ENCODE measurements at places on chromosomes 1 and 21.

- no peak for DNase-seq
Measured at GRCh38 chr1:15249081-15249480, 2.1 kb downstream of the FHAD1 start.

DNA sequence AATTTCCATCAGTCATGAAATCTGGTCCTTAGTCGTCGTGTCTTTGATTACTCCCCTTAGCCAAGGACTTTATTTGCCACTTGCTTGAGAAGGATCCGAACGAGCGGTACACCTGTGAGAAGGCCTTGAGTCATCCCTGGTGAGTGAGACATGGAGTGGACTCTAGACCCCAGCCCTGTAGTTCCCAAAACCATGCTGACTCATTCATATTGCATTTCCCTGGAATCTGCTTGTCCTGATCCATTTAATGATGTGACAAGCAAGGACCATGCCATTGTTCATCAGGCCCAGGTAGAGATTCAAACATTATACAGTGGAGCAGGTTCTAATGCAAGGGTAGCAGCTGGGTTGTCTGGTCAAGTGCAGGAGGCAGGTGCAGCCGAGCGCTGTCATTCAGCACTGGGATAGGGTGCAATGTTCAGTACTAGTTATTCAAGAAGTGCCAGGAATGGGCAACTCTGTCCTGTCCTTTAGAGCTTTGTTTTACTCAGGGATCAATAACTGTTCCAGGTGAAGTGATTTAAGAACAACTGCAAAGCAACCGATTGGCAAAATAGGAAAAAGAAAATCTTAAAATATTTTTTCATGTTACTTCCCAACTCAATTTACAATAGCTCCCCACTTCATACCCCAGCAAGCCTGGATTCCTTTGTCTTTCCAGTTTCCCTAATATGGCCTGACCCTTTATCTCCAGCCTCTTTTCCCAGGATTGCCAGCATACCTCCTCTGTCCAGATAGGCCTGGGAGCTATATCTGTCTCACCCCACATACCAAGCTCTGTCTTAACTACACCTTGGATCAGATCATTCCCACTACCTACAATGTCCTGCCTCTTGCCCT lies 26.5 kb downstream of the CAMK1G start:
- no peak for DNase-seq

DNA sequence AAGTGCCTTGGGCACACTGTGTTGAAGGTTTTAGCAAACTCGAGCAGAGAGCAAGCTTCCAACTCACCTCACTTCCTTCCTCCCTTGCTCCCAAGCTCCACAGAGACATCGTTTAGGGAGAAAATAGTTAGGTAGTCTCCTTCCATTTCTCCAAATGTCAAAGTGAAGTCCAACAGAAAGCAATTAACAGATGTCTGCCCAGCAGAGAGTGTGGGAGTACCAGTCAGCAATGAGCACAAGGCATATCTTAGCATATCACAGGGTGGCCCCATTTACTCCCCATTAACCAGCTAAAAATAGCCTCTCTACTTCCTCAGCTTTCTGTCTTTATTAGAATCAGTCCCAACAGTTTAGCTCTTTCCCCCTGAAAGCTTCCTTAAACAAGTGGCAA lies 334.2 kb upstream of the CAMK1G start:
- no peak for DNase-seq

- no peak for DNase-seq
Measured at GRCh38 chr1:225467193-225468020, 39.6 kb upstream of the LBR start.

DNA sequence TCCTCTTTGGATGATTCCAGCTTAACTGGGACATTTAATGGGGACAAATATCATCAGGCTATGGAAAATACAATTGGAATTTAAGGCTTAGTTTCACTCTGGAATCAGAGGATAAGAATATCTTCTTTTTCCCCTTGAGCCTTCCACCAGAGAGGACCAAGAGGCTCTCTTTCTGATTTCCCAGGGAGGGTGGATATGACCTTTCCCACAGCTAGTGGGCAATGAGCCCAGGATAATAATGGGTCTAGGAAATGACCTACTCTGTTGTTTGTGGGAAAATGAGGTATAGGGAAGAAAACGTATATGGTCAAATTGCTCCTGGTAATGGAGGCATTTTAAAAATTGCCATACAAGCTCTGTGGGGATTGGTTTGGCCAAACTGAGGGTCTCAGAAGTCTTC lies 1.9 kb downstream of the OR6Y1 start:
- DNase-seq, result no peak

- DNase-seq, result no peak
Measured at GRCh38 chr1:37169743-37170275, 135.5 kb upstream of the GRIK3 start.

GRCh38 chr1:19203440-19203839 lies 6.6 kb downstream of the UBR4 start:
- DNase-seq, result peak; percentile 41

DNA sequence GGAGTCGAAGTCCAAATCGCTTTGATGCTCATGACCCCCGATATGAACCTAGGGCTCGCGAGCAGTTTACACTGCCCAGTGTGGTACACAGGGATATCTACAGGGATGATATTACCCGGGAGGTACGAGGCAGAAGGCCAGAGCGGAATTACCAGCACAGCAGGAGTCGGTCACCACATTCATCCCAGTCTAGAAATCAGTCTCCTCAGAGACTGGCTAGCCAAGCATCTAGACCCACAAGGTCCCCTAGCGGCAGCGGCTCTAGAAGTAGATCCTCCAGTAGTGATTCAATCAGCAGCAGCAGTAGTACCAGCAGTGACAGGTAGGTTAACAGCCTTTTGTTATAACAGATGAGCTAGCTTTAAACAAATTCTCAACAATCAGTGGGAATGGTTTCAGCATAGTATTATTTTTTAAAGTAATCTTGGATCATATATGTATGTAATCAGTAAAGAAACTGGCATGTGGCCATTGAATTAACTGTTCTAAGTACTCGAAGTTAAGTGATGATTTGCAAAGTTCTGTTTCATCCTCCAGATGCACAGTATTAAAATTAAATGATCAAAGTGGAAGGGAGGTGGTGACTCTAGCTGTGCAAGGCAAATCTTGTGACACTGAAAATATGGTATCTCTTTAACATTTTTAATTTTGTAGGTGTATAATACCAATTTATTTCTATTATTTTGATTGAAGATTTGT lies 29.0 kb downstream of the SPEN start:
- no peak for DNase-seq

- no peak for DNase-seq
Measured at GRCh38 chr1:216261631-216262030, 161.6 kb downstream of the USH2A start.

- no peak for DNase-seq
Measured at GRCh38 chr1:195241066-195241465, 1367.2 kb downstream of the KCNT2 start.

GRCh38 chr1:150321826-150322166 lies 463 bp downstream of the PRPF3 start:
- no peak for DNase-seq

- DNase-seq, result peak; percentile 59
Measured at GRCh38 chr21:37463083-37463801, 96.7 kb downstream of the DYRK1A start.

GRCh38 chr1:113275691-113276090 lies 114.6 kb upstream of the MAGI3 start:
- no peak for DNase-seq

- no peak for DNase-seq
Measured at GRCh38 chr1:156658945-156659574, 17.1 kb downstream of the BCAN start.

- peak; percentile 16 for DNase-seq
Measured at GRCh38 chr1:171438441-171438840, 46.9 kb upstream of the PRRC2C start.

DNA sequence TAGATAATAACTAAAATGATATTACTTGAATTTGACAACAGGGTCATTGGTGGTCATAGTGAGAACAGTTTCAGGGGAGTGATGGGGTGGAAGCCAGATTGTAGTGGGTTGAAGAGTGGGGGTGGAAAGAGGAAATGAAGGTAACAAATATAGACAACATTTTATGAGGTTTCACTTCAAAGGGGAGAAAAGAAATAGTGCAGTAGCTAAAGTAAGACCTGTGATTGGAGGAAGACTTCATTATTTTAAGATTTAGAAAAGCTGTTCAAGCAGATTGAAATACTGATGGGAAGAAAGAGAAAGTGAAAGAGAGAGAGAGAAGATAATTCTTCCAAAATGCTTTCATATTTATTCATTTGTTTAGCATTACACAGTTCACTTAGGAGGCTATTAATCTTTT lies 52.0 kb upstream of the KCNA3 start:
- DNase-seq, result no peak

DNA sequence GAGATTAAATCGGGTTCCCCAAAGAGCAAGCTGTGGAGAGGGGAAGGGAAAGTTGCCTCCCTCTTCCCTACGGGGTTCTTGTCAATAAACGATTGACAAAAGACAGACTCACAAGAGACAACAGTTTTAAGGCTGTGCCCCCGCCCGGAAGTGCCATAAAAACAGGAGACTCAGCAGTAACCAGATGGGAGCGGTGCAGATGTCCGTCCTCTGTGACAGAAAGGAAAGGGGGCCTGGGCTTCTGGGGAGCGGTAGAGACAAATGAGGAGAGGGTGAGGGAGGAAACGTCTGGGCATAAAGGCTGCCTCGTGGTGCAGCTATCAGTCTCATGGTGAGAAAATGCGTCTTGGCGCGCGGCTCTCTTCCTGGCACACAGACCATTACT lies 5.9 kb downstream of the TP73 start:
- DNase-seq, result no peak

DNA sequence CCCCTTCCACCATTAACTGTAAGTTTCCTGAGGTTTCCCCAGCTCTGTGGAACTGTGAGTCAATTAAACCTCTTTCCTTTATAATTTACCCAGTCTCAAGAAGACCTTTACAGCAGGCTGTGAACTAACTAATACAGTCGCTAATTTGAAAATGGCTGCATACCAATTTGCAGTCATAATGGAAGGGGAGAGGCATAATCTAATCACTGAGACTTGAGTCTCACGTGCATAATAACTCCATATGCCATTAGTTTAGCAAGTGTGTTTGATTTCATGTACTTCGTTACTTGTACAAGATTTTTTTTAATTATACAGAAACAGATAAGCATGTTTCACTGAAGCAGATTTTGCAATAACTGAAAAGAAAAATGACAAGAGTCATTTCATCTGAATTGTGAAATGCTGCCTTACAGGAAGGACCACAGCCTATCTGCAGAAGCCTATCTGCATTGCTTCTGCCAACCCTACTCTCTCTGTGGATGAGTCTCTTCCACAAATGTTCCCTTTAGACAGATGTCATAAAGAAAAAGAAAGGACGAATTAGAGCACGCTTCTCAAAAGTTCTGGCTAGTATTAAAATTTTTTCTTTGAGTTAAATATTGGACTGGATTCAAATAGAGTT lies 99.1 kb downstream of the PTGER3 start:
- DNase-seq, result no peak

GRCh38 chr1:230430499-230430898 lies 4.4 kb upstream of the PGBD5 start:
- no peak for DNase-seq
